ENCODE measurements at places on chromosomes 13 and 19.

GRCh38 chr19:7924651-7925170, 1.2 kb downstream of the CTXN1 start:
- DNase-seq, result no peak

- DNase-seq, result no peak
Observed at GRCh38 chr13:93621051-93621450, 394.4 kb downstream of the GPC6 start.

DNA sequence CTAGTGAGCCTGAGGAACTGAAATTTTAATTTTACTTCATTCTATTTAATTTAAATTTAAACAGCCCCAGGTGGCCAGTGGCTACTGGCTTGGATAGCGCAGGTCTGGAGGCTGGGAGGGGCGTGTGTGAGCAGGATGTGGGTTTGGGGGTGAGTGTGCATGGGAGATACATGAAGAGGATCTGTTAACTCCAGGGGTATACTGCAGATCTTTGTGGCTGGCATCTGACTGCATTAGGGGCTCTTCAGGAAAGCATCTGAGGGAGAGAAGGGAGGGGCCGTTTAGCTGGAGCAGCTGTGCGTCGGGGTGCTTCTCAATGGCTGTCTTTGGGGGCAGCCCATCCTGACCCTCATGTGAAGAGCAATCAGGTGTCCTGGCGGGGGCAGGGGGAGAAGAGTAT, 6.8 kb downstream of the SHANK1 start:
- DNase-seq, result no peak

DNA sequence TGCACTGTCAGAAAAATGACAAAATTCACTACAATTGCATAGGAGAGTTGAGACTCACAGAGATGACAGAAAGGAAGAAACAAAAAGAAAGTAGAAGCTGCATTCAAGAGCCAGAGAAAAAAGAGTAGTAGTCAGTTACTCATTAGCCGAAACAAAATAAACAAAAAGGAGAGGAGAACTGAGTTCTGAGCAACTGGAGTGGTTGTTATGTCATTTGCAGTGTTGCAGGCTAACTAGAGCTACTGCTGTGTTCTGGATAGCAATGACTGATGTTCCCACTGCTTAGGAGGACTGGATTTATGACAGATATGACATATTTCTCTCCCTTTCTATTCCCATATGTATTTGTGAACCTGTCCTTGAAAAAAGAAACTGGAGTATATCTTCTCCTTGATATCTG, 482.6 kb downstream of the RFC3 start:
- DNase-seq, result peak; percentile 5

DNA sequence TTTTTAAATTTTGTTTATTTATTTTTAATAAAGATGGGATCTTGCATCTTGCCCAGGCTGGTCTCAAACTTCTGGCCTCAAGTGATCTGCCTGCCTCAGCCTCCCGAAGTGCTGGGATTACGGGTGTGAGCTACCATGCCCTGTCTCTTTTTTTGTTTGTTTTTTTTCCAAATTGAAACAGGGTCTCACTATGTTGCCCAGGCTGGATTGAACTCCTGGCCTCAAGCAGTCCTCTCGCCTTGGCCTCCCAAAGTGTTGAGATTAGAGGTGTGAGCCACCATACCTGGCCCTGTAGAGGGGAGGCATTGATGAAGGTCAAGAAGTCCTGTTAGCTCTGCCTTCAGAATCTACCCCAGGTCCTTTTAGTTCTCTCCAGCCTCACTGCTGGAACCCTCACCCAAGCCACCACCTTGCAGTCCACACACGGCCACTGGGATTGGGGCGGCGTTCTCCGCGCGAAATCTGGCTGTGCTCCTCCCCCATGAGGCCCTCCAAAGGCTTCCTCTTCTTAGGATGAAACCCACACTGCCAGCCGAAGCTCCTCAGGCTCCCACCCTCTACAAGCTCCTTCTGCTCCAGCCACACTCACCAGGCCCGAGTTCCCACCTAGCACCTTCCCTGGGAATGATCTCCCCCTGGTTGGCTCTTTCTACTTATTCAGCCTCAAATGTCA, 34.9 kb downstream of the ACTN4 start:
- DNase-seq, result no peak

DNA sequence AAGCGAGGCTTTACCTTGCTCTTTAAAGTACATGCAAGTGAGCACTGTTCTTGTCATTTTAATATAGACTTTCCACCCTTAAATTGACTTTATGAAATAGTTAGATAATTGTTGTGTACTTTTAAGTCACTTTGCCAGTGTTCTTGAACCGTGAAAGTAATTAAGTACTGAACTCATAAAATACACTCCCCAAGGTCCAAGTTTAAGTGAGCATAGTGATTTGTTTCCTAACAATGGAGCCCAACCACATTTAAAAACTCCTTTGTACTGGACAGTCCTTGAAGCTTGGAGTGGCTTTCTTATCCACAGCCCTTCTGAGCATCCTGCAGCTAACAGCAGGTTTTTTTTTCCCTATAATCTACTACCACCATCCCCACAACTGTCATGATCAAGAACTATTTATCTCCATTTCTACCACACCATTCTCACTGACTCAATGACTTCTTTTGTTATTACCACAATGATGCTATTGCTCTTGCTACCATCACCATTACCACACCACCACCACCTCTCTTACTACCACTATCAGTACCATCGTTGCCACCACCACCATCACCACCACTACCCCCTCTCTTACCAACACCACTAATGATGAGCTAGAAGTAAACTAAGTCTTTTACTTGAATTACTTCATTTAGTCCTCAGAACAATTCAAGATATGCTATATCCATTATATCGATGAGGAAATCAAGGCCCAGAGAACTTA, 452.6 kb downstream of the DIAPH3 start:
- no peak for DNase-seq

GRCh38 chr19:50460161-50460765, 16.0 kb upstream of the EMC10 start:
- DNase-seq, result peak; percentile 73

- no peak for DNase-seq
Observed at GRCh38 chr19:38304352-38304865, 358 bp downstream of the C19orf33 start.

DNA sequence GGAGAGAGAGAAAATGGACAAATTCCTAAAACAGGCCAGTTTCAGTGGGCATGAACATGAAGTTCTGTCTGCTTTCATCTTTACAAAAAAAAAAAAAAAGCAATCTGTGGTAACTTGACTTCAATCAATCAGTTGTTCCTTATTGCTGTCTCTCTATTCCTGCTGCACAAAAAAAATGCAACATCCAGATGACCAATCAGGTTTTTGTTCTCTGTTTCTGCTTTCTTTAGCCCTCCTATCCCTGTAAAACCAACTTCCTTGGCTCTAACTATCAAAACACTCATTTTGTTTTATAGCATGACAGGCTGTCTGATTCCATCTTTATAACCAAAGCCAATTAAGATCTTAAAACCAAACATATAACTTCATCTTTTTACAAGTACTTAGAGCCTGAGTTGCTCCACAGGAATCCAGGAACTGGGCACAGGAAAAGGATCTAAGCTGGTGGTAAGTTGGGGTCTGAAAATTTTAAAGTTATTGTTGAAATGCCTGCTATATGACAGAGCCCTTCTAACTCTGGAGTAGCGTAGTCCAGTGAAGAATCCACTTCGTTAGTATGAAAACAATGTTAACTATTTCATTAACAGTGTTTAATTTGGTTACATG, at the start of gene FPR3:
FPR3 (plus strand) TSS at position 273 of the 606 bp plus-strand sequence. CDS start 28,592 bp downstream, outside the sequence.
- DNase-seq, result no peak

DNA sequence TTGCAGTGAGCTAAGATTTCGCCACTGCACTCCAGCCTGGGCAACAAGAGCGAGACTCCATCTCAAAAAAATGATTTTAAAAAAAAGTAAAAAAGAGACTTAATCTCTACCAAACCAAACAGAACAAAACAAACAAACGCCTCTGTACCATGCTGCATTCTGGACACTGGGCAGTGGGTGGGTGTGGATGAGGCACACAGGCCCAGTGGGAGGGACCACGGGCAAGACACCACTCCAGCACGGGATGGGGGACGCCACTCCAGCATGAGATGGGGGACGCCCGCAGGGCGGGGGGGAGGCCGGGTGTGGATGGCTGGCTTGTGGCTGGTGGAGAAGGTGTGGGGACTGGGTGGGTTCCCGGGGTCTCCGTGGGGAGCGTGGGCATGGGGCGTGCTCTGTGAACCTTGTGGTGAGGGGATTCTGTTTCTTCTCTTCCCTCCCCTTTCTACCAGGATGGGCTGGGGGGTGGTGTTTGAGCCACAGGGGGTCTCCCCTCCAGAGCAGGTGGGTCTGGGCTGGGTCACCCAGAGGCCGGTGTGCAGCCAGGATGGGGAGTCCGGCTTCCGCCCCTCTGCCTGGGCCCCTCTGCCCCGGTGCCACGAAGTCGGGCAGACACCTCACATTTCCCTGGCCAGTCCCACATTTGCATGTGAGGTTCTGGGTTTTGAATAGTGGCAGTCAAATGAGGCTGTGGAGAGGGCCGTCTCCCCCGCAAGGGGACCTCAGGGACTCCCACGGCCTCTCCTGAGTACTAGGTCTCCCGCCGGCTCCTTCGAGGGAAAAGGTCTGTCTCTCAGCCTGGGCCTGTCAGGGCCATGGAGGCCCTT, 23.9 kb upstream of the MATK start:
- DNase-seq, result no peak

DNA sequence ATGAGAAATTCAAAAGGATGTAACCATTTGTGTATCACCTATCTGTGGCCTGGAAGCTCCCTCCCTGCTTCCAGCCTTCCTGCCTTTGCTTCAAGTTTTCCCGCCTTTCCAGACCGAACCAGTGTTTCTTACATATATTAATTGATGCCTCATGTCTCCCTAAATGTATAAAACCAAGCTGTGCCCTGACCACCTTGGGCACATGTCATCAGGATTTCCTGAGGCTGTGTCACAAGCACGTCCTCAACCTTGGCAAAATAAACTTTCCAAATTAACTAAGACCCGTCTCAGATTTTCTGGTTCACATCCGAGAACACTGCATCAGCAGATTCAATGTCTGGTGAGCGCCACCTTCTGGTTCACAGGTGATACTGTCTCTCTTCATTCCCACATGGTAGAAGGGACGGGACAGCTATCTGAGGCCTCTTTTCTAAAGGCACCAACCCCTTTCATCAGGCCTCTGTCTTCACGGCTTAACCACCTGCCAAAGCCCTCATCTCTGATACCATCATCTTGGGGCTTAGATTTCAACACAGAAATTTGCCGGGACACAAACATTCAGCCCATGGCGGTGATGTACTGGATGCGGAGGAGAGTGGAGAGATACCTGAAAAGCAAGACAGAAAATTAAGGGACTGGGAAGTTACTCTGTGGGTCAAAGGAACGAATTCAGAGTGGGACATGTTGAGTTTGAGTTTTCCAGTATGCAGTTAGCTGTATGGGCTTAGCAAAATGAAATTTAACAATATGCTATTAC, 58.7 kb upstream of the PABPC3 start:
- peak; percentile 59 for DNase-seq

DNA sequence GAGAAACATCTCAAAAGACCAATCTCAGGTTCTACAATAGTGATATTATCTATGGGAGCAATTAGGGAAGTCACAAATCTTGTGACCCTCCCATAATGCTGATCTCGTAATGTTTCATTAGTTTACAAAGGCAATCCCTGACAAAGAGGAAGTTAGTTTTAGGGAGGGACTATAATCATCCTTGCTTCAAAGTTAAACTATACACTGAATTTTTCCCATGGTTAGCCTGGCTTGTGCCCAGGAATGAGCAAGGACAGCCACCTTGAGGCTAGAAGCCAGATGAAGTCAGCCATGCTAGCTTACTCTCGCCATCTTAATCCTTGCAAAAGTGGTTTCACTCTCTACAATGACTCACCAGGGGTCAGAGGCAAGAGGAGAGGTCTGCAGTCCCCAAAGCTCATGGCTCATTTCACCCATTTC, 5.4 kb downstream of the CEACAM3 start:
- no peak for DNase-seq

DNA sequence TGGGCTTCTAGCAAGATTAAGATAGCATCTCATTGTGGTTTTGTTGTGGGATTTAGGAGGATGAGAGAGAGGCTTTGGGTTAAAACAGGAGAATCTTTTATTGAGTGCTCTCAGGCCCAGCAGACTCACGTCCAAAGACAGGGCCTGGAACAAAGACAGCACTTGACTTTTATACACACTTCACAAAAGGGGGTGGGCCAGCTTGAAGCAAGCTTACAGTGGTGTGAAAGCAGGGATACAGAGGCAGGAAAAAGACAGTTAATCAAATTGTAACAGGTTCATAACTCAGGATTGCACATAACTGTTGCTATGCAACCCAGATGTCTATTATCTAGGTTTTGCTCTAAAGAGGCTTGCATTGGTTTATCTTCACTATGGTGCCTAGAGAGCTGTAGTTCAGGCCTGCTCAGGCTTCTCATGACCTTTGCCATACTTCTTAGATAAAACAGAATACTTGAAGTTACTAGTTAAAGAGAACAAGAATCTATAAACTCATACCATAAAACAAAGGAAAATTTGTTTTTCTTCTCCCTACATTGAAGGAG, 42.2 kb upstream of the CEACAM21 start:
- DNase-seq, result no peak

GRCh38 chr19:51593969-51594773, 23.1 kb downstream of the ZNF175 start:
- DNase-seq, result peak; percentile 99

DNA sequence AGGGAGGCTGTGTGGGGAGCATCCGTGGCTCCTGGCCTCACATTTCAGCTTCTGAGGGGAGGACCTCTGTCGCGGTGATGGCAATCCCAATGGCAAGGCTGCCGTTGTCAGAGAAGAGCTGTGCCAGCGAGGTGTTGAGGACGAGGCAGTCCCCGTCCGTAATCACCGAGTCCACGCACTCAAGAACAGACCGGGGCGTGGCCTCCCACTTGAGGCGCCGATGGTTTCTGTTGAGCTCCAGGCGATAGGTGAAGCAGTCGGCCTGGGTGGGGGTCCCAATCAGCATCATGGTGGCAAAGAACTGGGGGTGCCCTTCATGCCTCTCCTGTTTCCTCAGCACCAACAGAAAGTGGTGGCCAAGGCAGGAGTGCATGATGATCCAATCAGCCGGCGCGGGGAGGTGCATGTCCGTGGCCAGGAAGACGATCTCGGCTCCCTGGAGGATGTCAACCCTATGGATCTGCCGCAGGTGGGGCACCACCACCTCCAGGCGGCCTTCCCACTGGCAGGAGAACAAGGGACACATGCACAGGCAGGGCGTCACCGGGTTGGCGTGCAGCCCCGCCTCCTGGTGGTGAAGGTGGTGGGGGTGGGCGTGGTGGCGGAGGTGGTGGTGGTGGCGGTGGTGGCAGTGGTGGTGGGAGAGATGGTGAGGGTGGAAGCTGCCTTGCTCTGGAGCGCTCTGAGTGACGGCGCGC, 68.1 kb downstream of the SIAH3 start:
- DNase-seq, result no peak

DNA sequence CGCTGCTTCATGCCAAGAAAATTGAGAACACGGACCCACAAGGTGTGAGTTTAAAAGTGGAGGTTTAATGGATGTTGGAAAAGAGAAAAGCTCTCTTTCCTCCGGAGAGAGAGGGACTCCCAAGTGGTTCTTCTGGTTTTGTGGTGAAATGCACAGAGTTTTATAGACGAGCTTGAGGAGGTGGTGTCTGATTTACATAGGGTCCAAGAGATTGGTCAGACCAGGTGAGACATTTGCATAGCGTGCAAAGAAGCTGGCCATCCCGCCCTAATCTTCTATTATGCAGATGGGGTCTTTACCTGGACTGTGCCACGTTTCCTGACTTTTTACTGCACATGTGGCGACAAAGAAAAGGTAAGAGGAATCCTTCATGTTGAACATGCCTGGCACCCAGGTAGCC, 236.4 kb upstream of the PCDH9 start:
- no peak for DNase-seq

Measured in AG08396 (cell line).